ENCODE measurements at places on chromosomes 6 and 20.

DNA sequence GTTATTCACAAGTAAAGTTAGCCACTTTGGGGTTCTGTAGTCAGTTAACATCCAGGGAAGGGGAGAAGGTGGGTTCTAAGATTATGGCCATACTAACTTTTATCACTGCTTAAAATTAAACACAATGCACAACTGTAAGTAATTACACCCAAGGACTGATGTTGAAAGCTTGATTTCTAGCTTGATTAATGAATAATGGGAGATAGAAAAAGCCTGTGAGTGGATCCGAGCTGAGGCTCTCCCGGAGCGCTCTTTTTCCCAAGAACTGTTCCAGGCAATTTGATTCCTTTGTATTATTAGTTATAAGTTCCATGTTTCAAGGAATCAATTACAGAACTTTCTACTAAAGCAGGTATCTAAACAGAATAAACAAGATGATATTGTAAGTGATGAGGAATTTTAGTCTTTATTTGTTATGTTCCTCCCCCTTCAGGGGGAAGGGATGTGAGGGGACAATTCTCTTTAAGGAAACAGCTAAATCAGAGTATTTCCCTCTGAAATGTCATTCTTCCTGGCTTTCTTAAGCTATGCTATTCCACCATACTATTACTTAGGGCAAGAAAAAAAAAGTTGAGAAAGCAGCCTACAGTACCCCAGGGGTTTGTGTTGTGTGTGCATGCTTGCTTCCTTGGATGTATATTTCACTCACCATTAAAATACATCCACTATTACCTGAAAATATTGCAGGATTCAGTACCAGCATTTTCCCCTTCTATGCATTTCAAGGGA, 3.8 kb downstream of the TSHZ2 start:
- no peak for DNase-seq

- no peak for DNase-seq
These were observed 640.5 kb downstream of the DHX35 start for GRCh38 chr20:39602649-39603048.

GRCh38 chr6:168368066-168368820, 48.7 kb upstream of the DACT2 start:
- DNase-seq, result no peak

GRCh38 chr20:62517901-62518610, 42.3 kb upstream of the GATA5 start:
- no peak for DNase-seq

GRCh38 chr20:62840244-62841197, 21.1 kb downstream of the TCFL5 start:
- DNase-seq, result no peak

GRCh38 chr6:158043008-158043407, 61.3 kb downstream of the SYNJ2 start:
- DNase-seq, result no peak

DNA sequence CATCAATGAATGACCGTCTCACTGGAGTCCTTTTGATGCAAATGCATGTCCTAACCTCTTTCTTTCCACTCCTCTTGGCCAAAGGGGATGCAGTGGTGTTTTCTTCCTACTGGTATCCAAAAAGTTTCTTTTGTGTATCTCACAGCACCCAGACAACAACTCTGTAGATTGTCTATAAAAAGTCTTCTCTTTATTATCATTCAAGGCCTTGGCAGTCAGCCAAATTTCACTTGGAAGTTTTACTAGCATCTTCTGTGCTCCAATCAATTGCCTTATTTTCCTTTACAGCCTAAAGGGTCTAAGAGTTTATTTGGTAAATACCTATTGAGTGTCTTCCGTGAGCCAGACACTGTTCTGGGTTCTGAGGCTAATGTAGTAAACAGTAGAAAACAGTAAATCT, 150.2 kb upstream of the RNF217 start:
- DNase-seq, result no peak

GRCh38 chr6:128107682-128108081, 206.8 kb upstream of the THEMIS start:
- DNase-seq, result no peak

GRCh38 chr20:12180107-12180661, 262.5 kb downstream of the BTBD3 start:
- no peak for DNase-seq

DNA sequence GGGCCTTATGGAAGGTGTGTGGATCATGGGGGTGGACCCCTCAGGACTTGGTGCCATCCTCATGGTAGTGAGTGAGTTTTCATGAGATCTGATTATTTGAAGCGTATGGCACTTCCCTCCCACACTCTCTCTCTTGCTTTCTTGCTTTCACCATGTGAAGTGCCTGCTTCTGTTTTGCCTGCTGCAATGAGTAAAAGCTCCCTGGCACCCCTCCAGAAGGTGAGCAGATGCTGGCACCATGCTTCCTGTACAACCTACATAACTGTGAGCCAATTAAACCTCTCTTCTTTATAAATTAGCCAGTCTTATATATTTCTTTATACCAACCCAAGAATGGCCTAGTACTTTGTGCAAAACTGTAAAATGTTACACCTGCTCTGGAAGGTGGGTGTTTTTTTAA, 396.8 kb upstream of the HS3ST5 start:
- no peak for DNase-seq

GRCh38 chr6:84222426-84222825, 5.0 kb downstream of the CEP162 start:
- DNase-seq, result no peak

- no peak for DNase-seq
These were observed 8.8 kb upstream of the BTN3A3 start for GRCh38 chr6:26431258-26432172.

GRCh38 chr6:79071547-79071946, 6.5 kb downstream of the PHIP start:
- no peak for DNase-seq

- DNase-seq, result no peak
These were observed 27.5 kb downstream of the MAN1A1 start for GRCh38 chr6:119322034-119322433.

DNA sequence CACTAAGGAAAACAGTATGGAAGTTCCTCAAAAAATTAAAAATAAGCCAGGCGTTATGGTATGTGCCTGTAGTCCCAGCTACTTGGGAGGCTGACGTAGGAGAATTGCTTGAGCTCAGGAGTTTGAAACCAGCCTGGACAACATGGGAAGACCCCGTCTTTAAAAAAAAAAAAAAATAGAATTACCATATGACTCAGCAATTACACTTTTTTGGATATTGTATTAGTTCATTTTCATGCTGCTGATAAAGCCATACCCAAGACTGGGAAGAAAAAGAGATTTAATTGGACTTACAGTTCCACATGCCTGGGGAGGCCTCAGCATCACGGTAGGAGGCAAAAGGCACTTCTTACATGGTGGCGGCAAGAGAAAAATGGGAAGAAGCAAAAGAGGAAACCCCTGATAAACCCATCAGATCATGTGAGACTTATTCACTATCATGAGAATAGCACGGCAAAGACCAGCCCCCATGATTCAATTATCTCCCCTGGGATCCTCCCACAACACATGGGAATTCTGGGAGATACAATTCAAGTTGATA, 10.8 kb upstream of the SMIM29 start:
- DNase-seq, result no peak

DNA sequence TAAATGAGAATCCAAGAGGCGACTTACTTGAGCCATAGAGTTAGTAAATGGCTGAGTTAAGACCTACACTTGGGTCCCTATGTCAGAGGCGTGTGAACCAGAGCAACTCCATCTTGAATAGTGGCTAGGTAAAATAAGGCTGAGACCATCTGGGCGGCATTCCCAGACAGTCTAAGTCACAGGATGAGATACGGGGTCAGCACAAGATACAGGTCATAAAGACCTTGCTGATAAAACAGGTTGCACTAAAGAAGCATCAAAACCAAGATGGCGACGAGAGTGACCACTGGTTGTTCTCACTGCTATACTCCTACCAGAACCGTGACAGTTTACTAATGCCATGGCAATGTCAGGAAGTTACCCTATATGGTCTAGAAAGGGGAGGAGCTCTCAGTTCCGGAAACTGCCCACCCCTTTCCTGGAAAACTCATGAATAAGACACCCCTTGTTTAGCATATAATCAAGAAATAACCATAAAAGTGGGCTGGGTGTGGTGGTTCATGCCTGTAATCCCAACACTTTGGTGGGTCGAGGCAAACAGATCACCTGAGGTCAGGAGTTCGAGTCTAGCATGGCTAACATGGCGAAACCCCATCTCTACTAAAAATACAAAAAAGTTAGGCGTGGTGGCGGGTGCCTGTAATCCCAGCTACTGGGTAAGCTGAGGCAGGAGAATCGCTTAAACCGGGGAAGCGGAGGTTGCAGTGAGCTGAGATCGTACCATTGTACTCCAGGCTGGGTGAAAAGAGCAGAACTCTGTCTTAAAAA, 43.9 kb upstream of the EEF1A1 start:
- no peak for DNase-seq

- DNase-seq, result no peak
These were observed 26.2 kb downstream of the ZKSCAN8 start for GRCh38 chr6:28167926-28168325.

GRCh38 chr6:46963626-46964025, 41.9 kb upstream of the ADGRF5 start:
- DNase-seq, result no peak

DNA sequence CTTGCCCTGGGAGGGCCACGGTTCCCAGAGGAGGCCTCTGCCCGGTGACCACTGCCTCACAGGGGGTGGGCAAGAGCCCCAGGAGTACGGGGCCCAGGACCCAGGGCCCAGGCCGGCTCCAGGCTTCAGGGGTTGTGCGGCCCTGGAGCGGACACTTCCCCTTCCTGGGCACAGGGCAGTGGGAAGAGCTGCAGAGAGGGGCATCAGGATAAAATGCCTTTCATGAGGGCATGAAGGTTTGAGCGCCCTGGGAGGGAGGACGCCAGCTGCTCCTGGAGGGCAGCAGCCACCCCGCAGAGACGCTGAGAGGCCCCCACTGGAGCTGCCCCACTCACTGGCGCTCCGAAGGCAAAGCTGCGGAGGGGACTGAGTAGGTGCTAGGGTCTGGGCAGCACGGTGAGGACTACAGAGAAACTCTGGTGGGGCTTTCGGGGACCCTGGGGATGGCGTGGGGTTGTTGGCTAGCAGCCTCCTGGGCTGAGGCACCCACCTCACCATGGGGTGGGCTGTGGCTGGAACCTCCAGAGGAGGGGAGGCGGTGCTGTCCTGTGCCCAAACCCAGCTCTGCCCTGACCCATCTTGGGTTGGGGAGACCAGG, 10.4 kb downstream of the LAMA5 start:
- no peak for DNase-seq

GRCh38 chr6:124234801-124235200, 431.1 kb downstream of the NKAIN2 start:
- no peak for DNase-seq

DNA sequence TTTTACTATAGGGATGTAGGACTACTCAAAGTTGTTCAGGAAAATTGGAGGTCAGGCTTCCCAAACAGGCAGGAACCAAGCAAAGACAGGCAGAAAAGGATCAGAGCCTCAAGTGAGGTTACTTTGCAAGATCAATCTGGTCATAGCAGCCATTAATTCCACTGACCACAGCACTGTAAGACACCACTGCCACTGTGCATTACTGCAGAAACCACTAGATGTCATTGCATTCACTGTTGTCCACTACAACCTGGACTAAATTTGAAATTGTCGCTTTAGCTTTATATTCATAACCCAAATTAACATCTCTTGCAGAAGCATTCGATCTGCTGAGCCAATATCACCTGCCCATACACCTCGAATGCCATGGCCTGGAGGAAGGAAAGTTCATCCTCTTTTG, 126.9 kb upstream of the UFL1 start:
- no peak for DNase-seq

- DNase-seq, result no peak
These were observed 152.9 kb downstream of the AKAP7 start for GRCh38 chr6:131288214-131288613.

All from germinal center (tissue), 1 donor.